SJSA1 (cell line): ENCODE measurements at places on chromosomes 16 and 17. TPM values are rescaled to one million over a fixed set of nuclear protein-coding genes. Genes with fewer than 3 reads are reported as not detected.

DNA sequence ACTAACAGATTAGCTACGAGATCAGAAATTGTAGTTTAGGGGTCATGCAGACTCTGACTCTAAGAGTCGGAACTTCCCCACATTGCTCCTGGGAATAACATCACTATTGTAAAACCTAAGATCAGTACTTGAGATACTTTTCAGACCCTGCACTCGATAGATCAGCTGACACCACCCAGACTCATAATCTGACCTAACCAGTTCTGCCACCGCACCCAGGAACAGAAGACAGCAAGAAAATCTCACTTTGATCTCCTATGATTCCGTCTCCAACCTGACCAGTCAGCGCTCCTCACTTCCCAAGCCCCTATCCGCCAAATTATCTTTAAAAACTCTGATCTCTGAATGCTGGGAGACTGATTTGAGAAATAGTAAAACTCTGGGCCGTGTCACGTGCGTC is 27.2 kb upstream of the ASGR2 start:
- no peak for DNase-seq

DNA sequence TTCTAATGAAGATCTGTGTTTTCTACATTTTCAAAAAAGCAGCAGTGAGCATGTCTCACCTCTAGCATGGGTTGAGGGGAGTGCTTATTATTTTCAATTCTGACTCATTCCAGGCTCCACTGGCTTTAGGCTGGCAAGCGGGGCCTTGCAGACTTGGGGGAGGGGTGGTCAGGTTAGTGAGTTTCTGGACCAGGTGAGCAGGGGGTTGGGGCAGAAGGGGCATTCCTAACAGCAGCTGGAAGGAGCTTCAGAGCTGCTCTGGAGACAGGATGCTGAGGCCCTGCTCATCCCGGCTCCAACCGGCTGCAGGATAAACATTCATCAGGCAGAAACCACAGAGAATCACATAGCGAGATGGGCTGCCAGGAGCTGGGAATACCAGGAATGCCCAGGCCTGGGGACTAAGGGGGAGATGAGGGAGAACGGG is 10.5 kb upstream of the KRT19 start:
- no peak for DNase-seq

DNA sequence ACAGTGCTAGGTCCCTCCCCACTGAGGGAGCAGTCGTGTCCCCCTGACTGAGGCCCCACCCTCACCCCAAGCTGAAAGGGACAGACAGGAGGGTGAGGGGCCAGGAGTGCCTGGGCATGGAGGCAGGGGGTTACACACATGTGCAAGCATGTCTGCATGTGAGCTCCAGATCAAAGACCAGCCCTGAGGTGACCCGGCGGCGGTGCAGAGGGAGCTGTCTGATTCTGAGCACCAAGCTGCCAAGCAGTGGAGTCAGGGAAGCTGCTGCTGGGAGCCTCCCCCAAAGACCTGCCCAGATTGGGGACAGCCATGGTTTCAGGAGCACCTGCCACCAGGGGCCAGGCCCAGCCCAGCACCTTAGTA is 5.5 kb downstream of the DLX3 start:
- DNase-seq = no peak

- no peak for DNase-seq
Observed at GRCh38 chr17:41015454-41015853, 6.5 kb upstream of the KRTAP3-1 start.

- no peak for DNase-seq
Observed at GRCh38 chr17:39122991-39123390, 28.4 kb downstream of the PLXDC1 start.

- DNase-seq = no peak
Observed at GRCh38 chr16:17289050-17289449, 181.7 kb downstream of the XYLT1 start.

DNA sequence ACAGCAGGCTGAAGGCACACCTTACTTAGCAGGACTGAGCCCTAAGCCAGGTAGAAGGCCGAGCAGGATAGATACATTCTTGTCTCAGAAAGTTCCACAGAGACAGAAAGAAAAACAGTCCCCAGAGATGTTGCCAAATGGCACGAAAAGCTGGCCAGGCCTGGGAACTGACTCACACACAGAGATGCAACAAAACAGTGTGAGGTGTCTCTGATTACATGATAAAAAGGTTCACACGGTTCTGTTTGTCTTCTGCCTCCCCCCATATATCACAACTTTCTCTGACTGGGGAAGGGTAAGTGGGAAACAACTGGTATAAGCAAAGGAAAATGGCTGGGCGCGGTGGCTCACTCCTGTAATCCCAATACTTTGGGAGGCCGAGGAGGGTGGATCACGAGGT is 1.7 kb downstream of the WBP2 start:
- DNase-seq = no peak

DNA sequence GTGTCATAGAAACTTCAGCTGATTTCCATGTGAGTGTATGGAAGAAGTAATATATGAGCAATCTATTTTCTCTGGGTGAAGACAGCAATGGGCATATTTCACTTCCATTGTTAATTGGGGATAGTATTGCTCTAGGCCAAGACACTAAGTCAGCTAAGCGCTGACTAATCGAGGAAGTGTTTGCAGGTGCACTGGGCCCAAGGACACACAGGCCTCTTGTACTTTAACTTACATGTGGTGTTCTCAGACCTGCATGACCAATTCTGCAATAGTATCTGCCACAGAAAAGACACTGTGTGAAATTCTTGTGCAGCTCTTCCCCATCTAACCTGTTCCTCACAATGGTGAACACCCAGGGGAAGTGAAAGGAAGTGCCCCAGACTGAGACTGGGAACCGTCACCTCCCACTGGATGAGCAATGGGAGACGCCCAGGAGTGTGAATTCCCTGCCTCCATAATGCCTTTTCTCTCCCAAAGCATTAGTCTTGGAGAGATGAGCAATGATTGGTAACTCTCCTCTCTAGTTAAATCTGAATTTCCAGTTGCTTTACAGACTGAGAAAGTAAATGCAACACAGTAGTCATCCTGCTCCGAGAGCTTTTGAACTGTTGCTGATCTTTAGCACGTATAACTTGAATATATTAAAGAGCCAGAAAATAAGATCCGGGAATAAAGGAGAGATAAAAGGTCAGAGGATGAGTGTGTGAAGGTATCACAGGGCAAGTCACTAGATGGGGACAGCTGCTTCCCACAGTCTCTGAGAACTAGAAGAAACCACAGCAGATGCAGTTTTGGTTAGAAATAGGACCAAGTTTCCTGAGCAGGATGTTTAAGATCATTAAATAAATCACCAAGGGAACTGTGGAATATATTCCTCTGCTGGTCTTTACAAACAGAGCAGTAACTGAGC is 82.6 kb downstream of the CDK5R1 start:
- no peak for DNase-seq

DNA sequence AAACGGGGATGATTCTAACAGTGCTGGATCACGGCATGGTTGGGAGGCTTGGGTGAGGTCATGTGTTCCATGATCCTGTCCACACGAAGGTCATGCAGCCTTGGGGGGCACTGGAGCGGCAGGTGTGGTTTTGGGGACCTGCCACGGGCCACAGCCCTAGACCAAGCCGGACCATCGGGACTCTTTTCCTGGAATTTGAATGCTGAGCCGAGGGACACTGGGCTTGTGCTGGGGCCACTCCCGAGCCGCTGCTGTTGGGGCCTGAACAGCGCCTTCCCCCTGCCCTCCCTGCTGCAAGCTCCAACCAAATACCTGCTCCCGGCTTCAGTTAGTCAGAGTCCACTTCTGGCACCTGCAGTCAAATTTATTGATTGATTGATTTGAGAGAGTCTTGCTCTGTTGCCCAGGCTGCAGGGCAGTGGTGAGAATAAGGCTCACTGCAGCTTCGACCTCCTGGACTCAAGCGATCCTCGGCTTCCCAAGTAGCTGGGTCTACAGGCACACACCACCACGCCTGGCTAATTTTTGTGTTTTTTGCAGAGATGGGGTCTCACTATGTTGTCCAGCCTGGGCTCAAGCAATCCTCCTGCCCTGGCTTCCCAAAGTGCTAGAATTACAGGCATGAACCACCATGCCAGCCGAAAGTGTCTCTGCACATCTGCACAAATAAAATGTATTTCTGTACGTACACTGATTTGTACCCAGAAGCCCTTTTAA is 37.2 kb upstream of the SLC38A10 start:
- DNase-seq = no peak

GRCh38 chr17:81115749-81116464 is 49.4 kb upstream of the PVALEF start:
- no peak for DNase-seq

DNA sequence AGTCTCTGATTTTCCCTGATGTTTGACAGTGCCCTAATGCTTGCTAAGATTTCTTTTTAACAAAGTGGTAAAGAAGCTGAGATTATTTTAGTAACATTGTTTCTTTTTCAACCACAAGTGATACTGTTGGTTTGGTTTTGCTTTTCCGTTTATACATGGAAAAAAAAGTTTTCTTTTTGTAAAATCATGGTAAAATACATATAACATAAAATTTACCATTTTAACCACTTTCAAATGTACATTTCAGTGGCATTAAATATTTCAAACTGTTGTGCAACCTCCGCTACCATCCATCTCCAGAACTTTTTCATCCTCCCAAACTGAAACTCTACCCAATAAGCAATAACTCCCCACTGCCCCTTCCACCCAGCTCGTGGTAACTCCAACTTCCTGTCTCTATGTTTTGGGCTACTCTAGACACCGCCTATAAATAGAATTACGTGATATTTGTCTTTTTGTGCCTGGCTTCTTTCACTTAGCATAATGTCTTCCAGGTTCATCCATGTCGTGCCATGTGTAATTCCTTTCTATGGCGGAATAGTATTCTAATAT is 4.6 kb downstream of the CIITA start:
- DNase-seq = no peak

DNA sequence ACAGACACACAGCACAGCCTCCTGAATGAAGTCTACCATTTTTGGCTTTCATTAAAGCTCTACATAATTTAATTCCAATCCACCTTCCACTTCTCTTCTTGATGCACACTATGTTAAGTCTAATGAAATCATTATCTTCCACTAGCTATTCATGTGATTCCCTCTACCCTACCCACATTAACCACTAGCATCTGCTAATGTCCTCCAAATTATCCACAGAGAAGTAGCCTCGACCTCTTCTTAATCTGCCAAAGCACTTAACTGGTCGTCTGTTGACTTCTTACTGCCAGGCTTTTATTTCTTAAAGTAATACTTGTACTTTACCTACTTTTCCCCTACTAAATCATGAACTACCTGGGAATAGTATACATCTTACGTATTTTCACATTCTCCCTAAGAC is 91.8 kb downstream of the NCOR1 start:
- DNase-seq = no peak

- no peak for DNase-seq
Observed at GRCh38 chr17:75146592-75146991, 7.7 kb downstream of the JPT1 start.

DNA sequence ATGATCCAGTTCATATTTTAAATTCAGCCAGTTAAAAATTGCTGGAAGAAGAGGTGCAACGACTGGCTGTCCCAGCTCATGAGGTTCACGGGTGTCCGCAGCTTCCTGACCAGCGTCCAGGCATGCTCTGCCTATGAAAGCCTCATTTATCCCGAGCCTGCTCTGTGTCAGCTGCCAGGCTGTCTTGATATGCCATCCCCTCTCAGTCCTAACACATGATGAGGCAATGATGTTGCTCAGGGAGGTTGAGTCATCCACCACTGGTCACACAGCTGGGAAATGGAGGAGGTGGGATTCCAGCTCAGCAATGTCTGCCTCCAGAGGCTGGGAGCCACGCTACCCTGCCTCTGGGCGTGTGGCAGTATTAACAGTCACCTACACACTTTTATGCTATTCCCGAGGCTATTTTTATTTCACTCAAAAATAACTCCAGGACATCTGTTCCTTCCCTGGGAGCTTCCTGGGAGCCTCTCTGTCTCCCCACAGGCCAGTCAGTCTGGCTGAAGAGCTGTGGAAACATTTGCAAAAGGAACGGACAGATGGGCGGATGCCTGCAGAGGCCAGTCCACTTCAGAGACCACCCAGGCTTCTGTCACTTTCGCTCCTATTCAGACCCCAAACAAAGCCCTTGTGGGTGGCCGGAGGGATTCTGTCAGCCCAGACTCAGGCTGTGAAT is 22.5 kb downstream of the RAB11FIP4 start:
- peak; percentile 95 for DNase-seq

DNA sequence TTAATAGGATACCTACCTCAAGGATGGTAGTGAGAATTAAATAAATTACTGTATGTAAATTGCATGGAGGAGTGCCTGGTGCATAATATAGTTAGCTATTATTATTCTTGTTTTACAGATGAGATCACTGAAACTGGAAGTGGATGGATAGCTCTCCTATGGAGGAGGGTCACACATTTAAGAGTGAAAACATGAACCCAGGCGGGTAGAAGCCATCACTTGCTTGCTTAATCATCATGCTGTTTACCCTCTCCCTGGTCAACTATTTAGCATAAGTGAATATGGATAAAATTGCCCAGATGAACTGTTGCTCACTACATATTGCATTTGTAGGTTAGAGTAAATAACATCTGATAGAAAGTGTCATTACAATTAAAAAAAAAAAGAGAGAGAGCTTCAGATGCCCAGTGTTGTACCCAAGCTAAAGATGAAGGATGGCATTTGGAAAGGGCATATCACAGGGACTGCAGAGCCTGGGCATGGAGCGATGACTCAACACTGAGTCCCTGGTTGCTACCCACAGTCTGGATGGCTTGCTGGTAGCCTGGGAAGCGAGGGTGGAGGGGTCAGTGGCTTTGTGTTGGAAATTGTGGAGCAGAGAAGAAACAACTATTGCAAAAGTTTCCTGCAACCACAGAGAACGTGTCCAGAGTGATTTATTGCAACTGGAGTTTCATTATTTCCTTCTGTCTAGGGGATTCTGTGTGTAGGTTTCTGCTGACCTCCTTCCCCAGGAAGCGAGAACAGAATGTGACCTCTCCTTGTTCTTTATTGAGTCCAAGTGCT is 414.4 kb downstream of the SHISA9 start:
- DNase-seq = no peak

DNA sequence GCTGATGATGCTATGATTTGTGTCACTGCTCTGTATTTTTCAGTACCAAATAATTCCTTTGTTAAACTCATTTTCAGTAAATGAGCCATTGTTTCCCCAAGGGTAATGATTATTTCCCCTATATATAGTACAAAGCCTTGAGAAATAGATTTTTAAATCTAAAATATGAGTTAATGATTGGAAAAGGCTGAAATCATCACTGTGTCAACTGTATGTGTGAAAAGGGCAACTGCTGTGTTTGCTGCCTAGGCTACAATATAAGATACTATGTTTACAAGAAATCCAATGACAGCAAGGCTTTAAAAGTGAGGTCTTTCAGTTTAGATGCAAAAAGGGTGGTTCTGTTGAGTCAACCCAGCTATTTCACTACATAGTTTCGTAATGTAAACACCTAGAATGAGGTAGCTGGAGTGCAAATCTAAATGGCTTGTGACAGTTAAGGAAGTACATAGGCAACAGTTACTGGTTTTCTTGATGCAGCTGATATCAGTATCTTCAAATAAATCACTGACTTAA is 15.3 kb downstream of the NLK start:
- DNase-seq = no peak

HIC1 gene
- 28.8 and 31.3 TPM in 2 replicates for total RNA-seq

KRTAP16-1 gene
- not detected in 2 replicates for total RNA-seq

DRC7 gene
- total RNA-seq = not detected in 2 replicates

UBE2Z gene
- total RNA-seq = 109 and 119 TPM in 2 replicates

MT1M gene
- total RNA-seq = 0.74 and 7.0 TPM in 2 replicates

IRX5 gene
- 6.7 and 7.8 TPM in 2 replicates for total RNA-seq

CDIPT gene
- 59.9 and 71.6 TPM in 2 replicates for total RNA-seq

EPX gene
- total RNA-seq = not detected in 2 replicates

KRTAP4-8 gene
- total RNA-seq = not detected in 2 replicates

OTOA gene
- not detected in 2 replicates for total RNA-seq

SLC2A4 gene
- 0.32 TPM in 1 of 2 replicates, not detected in the other for total RNA-seq

ABI3 gene
- total RNA-seq = not detected in 2 replicates
